ENCODE measurements at places on chromosomes 16 and 17. TPM values are rescaled to one million over a fixed set of nuclear protein-coding genes. Genes with fewer than 3 reads are reported as not detected.

The SNX20 gene
- 0.36 TPM for total RNA-seq

The DHX38 gene
- 30.5 TPM for total RNA-seq

DNA sequence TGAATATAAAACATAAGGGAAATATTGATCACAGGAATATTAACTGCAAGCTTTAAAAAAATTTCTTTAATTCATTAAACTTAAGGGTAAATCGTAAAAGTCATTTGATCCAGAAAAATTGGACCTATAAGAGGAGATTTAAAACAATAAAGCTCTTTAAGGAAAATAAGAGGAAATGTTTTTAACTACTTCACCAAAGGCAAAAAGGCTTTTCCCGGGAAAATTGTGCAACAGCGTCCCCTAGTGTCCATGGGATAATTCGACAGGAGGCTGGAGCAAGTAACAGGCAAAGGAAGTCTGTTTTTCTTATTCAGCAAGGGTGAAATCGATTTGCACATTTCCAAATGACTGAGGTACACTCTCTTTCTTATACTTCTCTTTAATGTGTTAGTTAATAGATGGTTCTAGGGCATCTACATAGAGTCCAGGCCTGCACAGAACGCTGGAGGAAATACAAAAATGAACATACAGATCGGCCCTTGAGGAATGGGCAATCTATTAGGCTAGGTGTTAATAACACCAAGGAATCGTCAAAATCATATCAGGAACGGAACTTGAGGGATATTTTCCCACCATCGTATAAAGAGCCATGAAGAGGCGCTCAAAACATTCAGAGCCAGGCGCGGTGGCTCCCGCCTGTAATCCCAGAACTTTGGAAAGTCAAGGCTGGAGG is 61.4 kb downstream of the ZNF18 start:
- peak; percentile 66 for DNase-seq

- DNase-seq, result no peak
Measured at GRCh38 chr16:81445966-81446906, 1.6 kb downstream of the CMIP start.

DNA sequence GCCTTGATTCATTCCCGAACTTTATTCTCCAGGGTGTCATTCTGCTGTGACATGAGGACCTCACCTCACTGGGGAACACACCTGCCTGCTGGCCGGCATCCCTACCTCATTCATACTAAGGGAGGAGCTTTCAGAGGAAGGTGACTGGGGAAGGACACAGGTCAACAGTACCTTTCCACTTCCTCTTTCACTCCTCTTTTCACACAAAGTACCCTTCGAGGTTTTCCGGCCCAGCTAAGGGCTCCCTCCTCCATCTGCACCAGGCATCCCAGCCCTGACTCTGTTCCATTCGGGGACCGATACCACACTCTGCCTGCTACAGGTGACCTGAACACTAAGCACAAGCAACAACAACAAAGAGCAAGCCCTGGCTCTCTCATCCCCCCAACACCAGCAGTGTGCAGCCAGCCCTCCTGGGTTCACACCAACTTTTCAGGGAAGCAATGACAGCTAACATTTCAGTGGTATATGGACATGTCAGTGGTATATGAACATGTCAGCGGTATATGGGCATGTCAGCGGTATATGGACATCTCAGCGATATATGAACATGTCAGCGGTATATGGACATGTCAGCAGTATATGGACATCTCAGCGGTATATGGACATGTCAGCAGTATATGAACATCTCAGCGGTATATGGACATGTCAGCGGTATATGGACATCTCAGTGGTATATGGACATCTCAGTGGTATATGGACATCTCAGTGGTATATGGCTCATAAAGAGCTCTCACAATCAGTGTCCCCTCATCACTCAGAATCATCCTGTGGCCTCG is 16.0 kb downstream of the TRIM25 start:
- no peak for DNase-seq

DNA sequence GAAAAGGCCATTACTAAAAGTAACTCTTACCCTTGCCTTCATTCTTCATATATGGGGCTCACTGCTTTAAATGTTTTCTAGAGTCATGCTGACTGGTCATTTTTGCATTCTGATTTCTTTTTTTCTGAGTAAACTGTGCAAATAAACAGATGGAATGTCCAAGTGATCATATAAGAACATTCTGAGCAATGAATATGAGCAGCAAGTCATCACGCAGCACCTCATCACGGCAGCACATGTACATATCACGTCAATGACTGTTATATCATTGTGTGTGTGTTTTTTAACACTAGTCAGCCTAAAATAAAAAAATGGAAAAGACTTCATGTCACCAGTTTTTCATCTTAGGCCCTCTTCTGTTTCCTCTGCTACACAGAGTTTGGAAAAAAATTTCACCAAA is 490.0 kb upstream of the ZFHX3 start:
- no peak for DNase-seq

DNA sequence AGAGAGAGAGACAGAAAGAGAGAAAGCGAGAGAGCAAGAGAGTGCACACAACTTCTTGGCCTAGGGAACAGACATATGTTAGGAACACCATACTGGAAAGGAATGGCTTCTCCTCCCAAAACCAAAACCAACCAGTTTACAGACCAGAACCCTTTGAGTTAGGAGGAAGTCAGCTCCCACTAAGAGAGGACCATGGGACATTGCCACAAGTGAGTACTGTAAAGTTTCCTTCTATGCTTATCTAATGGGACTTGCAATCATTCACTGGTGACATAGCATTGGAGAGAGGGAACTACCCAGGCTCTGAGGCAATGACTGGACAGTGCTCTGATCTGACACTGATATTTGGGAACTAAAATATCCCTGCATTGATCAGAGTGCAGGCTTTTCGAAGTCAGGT is 32.4 kb downstream of the TBC1D3B start:
- DNase-seq, result no peak

Measured in myocyte (in vitro differentiated cells).